Activated CD8-positive, alpha-beta T cell treated with anti-CD3 and anti-CD28 coated beads, Interleukin-2, amount 10 ng/mL, durations not matched to agents 7 days and 5 days (primary cell): ENCODE measurements at places on chromosomes 4 and X. TPM values are rescaled to one million over a fixed set of nuclear protein-coding genes. Genes with fewer than 3 reads are reported as not detected.

DNA sequence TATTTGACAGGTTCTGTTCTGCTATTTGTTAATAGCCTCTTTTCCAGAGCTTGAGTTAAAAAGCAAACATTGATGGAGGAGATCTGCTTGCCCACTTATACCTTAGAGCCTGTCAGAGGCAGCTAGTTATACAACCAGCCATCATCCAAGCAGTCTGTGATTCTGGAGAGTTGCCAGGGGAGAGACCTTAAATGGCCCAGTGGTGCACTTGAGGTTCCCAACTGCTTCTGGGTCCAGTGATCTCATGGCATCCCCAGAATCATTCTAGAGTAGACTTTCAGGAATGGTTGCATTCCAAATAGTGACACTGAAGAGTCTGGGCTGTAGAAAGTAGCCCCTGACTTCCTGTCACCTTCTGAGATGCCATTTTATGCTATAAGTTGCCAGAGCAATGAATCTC lies 160.7 kb downstream of the FHIP1A start:
- no peak overlapping the region for H3K27ac ChIP-seq
- H3K27me3 ChIP-seq: peaks cover 10% of the 10 kb centered on the region
- DNase-seq: no peak
- no peaks in the 10 kb centered on the region for H3K36me3 ChIP-seq
- no peaks in the 10 kb centered on the region for H3K4me1 ChIP-seq

The TMSB15C gene
- total RNA-seq: 6.1 TPM

DNA sequence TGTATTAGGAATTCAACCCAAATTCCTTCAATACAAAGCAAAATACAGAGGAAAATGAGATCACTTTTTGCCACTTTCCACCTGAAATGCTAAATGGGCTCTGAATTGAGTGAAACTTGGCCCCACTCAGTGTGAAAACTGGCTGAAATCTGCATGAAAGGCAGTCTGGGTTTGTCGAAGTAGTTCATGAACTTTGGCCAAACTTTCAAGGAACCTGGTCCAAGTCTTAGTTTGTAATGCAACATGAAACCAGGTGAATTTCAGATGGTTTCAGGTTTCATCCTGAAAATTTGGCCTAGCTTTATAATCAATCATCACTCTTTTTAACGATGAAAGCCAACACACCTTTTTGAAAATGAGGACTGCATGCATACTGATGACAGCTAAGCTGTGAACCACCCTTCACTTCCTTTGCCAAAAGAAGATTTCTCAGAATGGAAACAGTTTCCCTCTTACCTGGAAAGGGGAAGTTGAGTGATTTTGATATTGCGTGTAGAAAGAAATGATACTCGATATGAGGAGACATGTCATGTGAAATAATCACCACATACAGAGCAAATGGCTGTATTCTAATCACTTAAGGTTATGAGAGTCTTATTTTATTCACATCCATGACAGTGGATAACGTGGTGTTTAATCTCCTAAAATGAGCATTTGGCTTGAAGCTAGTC lies 209.9 kb upstream of the ETNPPL start:
- peak overlapping the region; percentile 92 for H3K27ac ChIP-seq
- peaks cover 37% of the 10 kb centered on the region for H3K4me1 ChIP-seq
- peak overlapping the region; percentile 43 for H3K4me3 ChIP-seq
- peaks cover 55% of the 10 kb centered on the region for H3K36me3 ChIP-seq
- DNase-seq: peak; percentile 35

DNA sequence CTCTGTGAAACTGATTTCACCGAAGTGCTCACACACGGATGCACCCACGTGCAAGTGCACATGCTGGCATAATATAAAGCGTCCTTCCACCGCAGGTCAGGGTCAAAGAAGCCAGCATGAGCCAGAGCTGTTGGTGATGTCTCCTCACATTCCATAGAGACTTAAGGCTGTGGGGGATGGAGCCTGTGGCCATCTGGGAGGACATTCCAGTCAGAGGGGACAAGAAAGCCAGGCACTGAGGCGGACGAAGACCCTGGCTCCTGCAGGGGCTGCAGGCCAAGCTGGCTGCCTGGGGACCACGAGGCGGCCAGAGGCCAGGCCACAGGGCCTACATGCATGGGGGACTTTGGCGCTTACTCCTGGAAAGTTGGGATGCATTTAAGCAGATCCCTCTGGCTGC lies 7.7 kb downstream of the RNF212 start:
- H3K36me3 ChIP-seq: no peaks in the 10 kb centered on the region
- H3K4me3 ChIP-seq: no peak overlapping the region
- H3K4me1 ChIP-seq: no peaks in the 10 kb centered on the region
- peaks cover 6% of the 10 kb centered on the region for H3K27me3 ChIP-seq
- peak; percentile 9 for DNase-seq

GRCh38 chr4:185280608-185281007 lies 71.2 kb downstream of the SNX25 start:
- no peak overlapping the region for H3K4me3 ChIP-seq
- no peaks in the 10 kb centered on the region for H3K27me3 ChIP-seq
- DNase-seq: no peak
- H3K36me3 ChIP-seq: peaks cover 2% of the 10 kb centered on the region
- no peaks in the 10 kb centered on the region for H3K4me1 ChIP-seq

The CXCL3 gene
- total RNA-seq: not detected

DNA sequence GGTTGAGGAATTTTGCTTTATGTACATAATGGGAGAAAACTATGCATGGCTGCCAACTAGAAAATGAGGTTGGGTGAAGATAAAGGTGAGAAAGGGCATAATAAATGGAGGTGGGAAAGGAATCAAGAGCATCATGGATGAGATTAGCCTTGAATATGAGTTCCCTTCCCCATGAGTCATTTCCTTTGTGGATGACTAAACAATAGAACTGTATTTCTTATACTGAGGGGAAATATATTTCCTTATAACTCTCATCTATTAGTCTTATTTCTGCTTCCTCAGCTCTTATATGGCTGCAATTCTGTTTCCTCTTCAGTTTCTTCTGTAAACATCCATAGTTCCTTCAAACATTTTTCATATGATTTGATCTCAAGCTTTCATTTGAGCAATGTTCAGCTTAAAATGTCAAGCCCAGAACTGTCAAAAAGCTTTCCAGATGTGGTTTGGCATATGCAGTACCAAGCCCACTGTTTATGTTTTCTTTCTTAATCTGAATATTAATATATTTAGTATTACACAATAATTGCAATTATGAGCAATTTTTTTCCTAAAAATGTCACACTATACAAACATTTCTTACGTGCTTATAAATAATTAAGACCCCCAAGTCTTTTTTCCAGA lies 100.7 kb upstream of the GRPR start:
- H3K4me1 ChIP-seq: peaks cover 5% of the 10 kb centered on the region
- no peak overlapping the region for H3K4me3 ChIP-seq

- H3K4me1 ChIP-seq: no peaks in the 10 kb centered on the region
- H3K27ac ChIP-seq: no peak overlapping the region
- H3K4me3 ChIP-seq: no peak overlapping the region
These were observed 35.4 kb downstream of the BANK1 start for GRCh38 chr4:101825953-101826352.

GRCh38 chr4:86564795-86565194 lies 29.3 kb upstream of the PTPN13 start:
- H3K4me1 ChIP-seq: no peaks in the 10 kb centered on the region
- no peaks in the 10 kb centered on the region for H3K27me3 ChIP-seq
- no peak overlapping the region for H3K4me3 ChIP-seq
- H3K27ac ChIP-seq: no peak overlapping the region

DNA sequence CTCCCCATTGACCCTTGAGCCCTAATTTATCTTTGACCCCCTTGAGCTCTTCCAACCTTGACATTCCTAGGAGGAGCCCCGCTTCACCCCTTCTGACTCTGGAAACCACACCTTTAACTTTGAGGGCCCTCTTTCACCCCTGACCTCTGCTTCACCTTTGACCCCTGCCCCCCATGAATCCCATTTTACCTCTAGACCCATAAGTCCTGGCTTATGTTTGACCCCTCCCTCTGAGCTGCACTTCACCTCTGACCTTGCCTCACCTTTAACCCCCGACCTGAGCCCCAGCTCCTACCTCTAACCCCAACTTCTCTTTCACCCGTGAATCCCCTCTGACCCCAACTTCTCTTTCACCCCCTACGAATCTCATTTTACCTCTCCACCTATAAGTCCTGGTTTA lies 169.7 kb downstream of the THOC2 start:
- H3K27ac ChIP-seq: no peak overlapping the region
- no peaks in the 10 kb centered on the region for H3K4me1 ChIP-seq
- no peaks in the 10 kb centered on the region for H3K36me3 ChIP-seq
- no peaks in the 10 kb centered on the region for H3K27me3 ChIP-seq
- H3K4me3 ChIP-seq: no peak overlapping the region

DNA sequence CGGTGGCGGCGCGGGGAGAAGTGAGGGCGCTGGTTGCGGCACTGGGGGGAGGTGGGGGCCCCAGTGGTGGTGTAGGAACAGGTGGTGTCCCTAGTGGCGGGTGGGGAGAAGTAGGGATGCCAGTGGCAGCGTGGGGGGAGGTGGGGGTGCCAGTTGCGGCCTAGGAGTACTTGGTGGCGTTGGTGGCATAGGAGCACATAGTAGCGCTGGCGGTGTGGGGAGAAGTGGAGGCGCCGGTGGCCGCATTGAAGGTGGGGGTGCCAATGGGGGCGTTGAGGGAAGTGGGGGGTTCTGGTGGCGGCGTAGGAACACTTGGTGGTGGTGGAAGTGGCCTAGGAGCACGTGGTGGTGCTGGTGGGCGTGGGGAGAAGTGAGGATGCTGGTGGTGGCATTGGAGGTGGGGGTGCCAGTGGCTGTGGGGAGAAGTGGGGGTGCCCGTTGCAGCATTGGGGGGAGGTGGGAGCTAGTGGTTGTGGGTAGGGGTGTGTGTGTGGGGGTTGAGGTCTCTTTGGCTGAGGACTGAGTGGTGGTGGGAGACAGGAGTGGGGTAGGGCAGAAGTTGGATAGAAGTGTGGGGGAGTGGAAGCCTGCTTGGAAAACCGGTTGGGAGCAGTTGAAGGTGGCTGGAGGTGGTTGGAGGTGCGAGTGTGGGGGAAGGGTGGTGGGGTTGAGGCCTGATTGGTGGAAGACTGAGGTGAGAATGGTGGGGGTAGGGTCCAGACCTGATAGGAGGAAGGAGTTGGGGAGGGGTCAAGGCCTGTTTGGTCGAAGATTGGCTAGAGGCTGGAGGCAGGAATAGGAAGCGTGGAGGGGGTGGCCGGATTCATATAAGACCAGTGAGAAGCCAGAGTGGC lies 1.1 kb downstream of the GCNA start:
- H3K4me1 ChIP-seq: peaks cover 8% of the 10 kb centered on the region
- no peak for DNase-seq
- H3K27me3 ChIP-seq: no peaks in the 10 kb centered on the region
- H3K36me3 ChIP-seq: peaks cover 42% of the 10 kb centered on the region
- H3K4me3 ChIP-seq: no peak overlapping the region

The CCNB3 gene
- total RNA-seq: 0.21 TPM

GRCh38 chr4:76748649-76749048 lies 149.3 kb downstream of the SOWAHB start:
- no peaks in the 10 kb centered on the region for H3K4me1 ChIP-seq
- peak; percentile 33 for DNase-seq
- no peaks in the 10 kb centered on the region for H3K36me3 ChIP-seq
- H3K27me3 ChIP-seq: peaks cover 18% of the 10 kb centered on the region

DNA sequence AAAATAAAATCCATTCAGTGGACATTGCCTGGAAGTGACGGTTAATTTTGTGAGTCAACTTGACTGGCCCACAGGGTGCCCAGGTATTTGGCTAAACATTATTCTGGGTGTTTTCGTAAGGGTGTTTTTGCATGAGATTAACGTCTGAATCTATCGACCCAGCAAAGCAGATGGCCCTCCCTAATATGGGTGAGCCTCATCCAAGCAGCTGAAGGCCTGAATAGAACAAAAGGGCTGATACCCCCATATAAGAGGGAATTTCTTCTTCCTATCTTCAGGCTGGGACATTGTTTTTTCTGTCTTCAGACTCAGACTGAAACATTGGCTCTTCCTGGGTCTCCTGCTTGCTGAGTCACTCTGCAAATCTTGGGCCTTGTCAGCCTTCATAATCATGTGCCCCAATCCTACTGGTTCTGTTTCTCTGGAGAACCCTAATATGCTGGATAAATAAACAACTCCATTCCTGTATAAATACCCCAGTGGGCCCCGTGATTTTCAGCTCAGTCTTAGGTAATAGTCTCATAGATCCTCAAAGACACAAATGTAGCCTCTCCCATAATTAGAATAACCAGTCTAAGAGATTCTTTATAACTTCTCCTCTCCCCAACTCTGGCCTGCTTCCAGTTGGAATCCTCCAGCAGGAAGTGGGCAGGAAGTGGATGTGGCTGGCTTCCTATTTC lies 33.1 kb upstream of the DDX3X start:
- H3K27me3 ChIP-seq: no peaks in the 10 kb centered on the region
- no peak for DNase-seq
- no peaks in the 10 kb centered on the region for H3K36me3 ChIP-seq
- no peaks in the 10 kb centered on the region for H3K4me1 ChIP-seq

DNA sequence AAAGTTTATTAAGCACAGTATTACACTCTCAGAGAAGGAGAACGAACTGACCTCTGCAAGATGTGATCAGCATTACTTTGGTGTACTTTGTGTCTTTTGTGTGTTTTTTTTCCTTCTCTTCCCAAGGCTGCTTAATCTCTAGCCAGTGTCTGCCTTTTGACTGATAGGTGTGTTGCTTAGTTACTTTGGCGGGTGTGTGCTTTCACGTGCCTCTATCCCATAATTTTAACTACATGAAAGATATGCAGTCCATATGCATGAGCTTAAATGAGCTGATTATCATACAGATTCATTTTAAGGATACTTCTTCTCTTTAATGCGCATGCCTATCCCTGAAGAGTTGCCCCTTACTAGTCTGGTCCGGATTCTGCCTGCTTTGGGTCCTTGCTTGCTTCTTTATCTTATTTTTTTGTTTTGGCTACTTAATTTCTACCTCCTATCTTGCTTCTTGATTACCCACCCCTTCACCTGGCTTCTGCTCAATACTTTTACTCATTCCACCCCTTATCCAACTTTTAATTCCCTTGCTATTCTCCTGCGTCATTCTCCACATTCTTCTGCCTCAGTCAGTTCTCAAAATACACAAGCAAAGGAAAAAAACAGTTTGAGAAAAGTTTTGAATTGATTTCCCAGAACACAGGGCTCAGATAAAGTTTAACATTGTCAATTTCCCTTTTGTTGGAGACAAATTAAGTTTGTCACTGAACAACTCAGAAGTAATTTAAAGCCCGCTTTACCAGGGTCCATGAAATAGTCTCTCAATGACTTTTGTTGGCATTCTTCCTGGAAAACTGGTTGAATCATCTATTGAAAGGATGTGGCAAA lies 182.0 kb downstream of the TENT5D start:
- H3K4me1 ChIP-seq: no peaks in the 10 kb centered on the region
- H3K27me3 ChIP-seq: no peaks in the 10 kb centered on the region
- H3K36me3 ChIP-seq: no peaks in the 10 kb centered on the region

The CSAG3 gene
- total RNA-seq: not detected

The SLC16A2 gene
- not detected for total RNA-seq

The HPGDS gene
- total RNA-seq: not detected

GRCh38 chr4:108446556-108446955 lies 173.8 kb upstream of the RPL34 start:
- no peak overlapping the region for H3K27ac ChIP-seq
- peaks cover 9% of the 10 kb centered on the region for H3K36me3 ChIP-seq
- H3K4me1 ChIP-seq: peaks cover 12% of the 10 kb centered on the region
- DNase-seq: no peak
- H3K4me3 ChIP-seq: no peak overlapping the region
- no peaks in the 10 kb centered on the region for H3K27me3 ChIP-seq

The TREX2 gene
- 3.6 TPM for total RNA-seq

- no peaks in the 10 kb centered on the region for H3K36me3 ChIP-seq
- peaks cover 21% of the 10 kb centered on the region for H3K27me3 ChIP-seq
- H3K27ac ChIP-seq: no peak overlapping the region
- no peaks in the 10 kb centered on the region for H3K4me1 ChIP-seq
- DNase-seq: no peak
These were observed 64.0 kb downstream of the LNX1 start for GRCh38 chr4:53527326-53527725.
